ENCODE measurements at places on chromosomes 1 and 21.

GRCh38 chr1:31010086-31010989 lies 55.2 kb downstream of the PUM1 start:
- no peak for DNase-seq

GRCh38 chr1:191240925-191241324 lies 763.3 kb upstream of the BRINP3 start:
- no peak for DNase-seq

DNA sequence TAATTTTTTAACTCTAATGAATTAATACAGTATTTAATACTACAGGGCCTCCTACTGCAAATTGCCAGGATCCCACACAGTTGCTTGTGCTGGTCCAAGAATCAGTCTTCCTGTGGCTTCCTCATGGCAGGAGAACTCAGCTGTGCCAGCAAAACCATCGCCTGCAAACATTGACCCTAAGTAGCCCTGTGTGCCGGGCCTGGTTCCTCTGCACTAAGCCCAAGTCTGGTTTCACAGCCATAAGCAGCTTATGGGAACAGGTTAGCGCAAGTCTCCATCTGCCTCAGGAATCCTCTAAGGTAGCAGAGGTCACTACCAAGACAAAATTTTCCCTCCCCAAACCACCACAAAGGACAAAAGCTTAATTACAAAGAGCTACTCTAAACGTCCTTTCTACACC lies 216.6 kb downstream of the PLA2G4A start:
- DNase-seq = no peak

- no peak for DNase-seq
Measured at GRCh38 chr1:246742396-246742795, 18.2 kb downstream of the SCCPDH start.

- DNase-seq = no peak
Measured at GRCh38 chr1:204647114-204647804, 38.3 kb downstream of the LRRN2 start.

DNA sequence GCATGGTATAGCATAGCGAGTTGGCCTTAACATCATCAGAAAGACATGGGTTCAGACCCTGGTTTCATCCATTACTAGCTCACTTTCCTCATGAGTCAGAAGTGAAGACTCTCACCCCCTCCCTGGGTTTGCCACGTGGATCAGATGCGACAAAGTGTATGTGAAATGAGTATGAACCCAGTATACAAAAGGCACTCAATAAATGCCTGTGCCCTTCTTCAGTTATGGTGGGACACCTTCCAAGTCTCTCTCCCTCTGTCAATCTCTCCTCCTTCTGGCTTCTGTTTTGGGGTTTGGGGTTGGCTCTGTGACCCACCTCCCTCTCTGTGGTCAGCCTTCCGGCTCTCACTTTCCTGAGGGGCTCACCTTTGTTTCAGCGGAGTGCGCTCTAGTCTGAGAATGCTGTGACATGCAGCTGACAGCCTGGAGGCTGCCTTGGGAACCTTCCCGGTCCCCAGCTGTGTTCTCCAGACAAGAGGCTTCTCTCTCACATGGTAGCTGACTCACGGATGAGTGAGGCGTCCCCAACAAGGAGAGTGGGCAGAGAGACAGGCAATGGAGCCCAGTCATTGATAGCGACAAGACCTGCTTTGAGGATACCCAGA lies 155.0 kb upstream of the EDN2 start:
- no peak for DNase-seq

DNA sequence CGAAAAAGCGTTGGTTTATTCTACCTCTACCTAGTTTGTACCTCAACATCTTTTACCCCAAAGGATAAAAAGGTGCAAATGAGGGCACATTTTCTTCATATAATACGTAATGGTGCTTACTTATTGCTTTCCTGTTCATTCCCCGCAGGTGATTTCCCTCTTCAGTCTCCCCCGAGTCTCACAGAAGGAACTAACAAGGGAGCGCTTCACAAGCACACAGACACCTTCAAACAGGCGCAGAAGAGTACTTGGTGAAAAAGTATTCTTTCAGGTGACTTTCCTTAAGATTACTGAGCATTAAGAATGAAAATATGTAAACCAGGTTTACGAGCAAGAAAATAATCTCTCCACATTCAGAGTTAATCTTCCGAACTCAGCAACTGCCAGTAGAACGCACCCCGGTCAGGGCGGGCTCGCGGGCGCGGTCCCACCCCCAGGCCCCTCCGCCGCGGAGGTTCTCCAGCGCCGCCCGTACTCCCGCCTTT lies 511 bp upstream of the RABGAP1L start:
- DNase-seq = peak; percentile 25

- no peak for DNase-seq
Measured at GRCh38 chr21:17828223-17828622, 9.1 kb upstream of the C21orf91 start.

DNA sequence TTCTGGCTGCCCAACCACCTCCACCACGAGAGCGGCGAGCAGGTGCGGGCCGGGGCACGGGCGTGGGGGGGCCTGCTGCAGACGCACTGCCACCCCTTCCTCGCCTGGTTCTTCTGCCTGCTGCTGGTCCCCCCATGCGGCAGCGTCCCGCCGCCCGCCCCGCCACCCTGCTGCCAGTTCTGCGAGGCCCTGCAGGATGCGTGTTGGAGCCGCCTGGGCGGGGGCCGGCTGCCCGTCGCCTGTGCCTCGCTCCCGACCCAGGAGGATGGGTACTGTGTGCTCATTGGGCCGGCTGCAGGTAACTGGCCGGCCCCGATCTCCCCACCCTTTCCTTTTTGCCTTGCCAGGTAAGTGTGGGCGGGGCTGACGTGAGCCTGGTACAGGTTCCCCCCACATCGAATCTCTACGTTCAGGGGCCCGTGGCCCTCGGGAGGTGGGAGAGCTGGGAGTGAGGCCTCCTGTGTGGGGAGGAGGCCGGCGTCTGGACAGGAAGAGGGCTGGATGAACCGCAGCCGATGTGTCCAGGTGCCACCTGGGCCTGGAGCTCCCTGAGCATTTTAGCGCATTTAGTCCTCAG lies 51.7 kb downstream of the COL18A1 start:
- DNase-seq = no peak

DNA sequence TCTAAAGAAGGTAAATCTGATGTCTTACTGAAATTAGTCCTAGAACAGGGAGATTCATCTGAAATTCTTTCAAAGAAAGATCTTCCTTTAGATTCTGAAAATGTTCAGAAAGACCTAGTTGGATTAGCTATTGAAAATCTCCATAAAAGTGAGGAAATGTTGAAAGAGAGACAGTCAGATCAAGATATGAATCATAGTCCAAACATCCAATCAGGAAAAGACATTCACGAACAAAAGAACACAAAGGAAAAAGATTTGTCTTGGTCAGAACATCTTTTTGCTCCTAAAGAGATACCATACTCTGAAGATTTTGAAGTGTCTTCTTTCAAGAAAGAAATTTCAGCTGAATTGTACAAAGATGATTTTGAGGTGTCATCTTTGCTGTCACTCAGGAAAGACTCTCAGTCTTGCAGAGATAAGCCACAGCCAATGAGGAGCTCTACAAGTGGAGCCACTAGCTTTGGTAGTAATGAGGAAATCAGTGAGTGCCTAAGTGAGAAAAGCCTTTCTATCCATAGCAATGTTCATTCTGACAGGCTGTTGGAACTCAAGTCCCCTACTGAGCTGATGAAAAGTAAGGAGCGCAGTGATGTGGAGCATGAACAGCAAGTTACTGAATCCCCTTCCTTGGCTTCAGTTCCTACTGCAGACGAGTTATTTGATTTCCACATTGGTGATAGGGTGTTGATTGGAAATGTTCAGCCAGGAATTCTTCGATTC lies 61.6 kb upstream of the QSOX1 start:
- DNase-seq = no peak

- DNase-seq = no peak
Measured at GRCh38 chr1:60133848-60134247, 60.3 kb upstream of the C1orf87 start.
